Kidney (tissue), 22 donors: ENCODE measurements at places on chromosomes 5 and 9. TPM values are rescaled to one million over a fixed set of nuclear protein-coding genes. Genes with fewer than 3 reads are reported as not detected.

CDH9 gene
- 2.1 TPM for total RNA-seq

TMEM252 gene
- 111 TPM for total RNA-seq

SPATA31E1 gene
- not detected for total RNA-seq

GABRA1 gene
- total RNA-seq: not detected

PDCD1LG2 gene
- total RNA-seq: 2.4 TPM

NIPAL4 gene
- not detected for total RNA-seq

DNA sequence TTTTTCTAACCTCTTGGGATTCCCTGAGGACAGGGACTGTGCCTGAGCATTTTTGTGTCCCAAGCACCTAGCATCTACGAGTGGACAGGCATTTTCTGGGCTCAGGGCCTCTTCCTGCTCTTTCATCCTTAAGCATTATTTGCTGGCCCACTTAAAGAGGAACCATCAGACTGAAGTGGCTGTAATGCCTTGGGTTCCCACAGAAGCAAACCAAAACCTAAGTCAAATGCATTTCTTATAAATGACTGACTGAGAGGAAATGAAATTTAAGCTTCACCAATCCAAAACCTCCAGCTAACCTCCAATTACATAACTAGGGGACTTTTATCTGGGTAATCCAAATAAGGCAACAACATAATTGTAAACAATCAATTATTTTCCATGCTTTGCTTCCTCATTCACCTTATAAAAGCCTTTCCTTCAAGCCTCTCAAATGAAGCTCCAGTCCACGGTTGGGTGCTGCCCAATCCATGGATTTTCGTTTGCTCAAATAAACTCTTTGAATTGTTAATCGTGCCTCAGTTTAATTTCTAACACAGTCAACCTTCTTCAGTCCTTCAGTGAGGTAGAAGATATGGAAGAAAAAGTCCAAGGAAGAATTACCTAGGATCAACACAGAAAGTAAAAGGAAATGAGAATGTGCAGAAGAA is 25.3 kb upstream of the SLC31A2 start:
- H3K36me3 ChIP-seq: no peaks in the 10 kb centered on the region
- H3K27me3 ChIP-seq: no peaks in the 10 kb centered on the region
- no peak for DNase-seq
- H3K27ac ChIP-seq: no peak overlapping the region
- no peak overlapping the region for H3K4me3 ChIP-seq

- no peak for DNase-seq
- no peaks in the 10 kb centered on the region for H3K27me3 ChIP-seq
- no peaks in the 10 kb centered on the region for H3K36me3 ChIP-seq
- H3K27ac ChIP-seq: no peak overlapping the region
- no peaks in the 10 kb centered on the region for H3K4me1 ChIP-seq
Measured at GRCh38 chr9:22103685-22104575, 94.8 kb upstream of the CDKN2B start.

DNA sequence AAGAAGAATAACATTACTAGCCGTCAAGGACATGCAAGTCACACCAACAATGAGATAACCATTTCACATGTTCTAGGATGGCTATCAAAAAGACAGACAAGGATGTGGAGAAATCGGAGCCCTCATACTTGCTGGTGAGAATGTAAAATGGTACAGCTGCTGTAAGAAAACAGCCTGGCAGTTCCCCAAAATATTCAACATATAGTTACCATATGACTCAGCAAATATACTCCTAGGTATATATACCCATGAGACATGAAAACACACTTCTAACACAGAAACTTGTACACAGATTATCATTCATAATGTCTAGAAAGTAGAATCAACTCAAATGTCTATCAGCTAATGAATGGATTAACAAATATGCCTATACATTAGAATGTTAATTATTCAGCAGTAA is 105.4 kb upstream of the PCAT7 start:
- no peak overlapping the region for H3K4me3 ChIP-seq
- H3K36me3 ChIP-seq: peaks cover 4% of the 10 kb centered on the region
- H3K27ac ChIP-seq: no peak overlapping the region
- H3K27me3 ChIP-seq: no peaks in the 10 kb centered on the region
- no peak for DNase-seq
- no peaks in the 10 kb centered on the region for H3K4me1 ChIP-seq

GRCh38 chr5:172910828-172911627 is 48.2 kb upstream of the RPL26L1 start:
- no peak overlapping the region for H3K4me3 ChIP-seq
- no peaks in the 10 kb centered on the region for H3K4me1 ChIP-seq
- peak; percentile 61 for DNase-seq
- no peaks in the 10 kb centered on the region for H3K27me3 ChIP-seq
- H3K36me3 ChIP-seq: no peaks in the 10 kb centered on the region

GRCh38 chr9:104247899-104248460 is 153.9 kb downstream of the SMC2 start:
- no peaks in the 10 kb centered on the region for H3K4me1 ChIP-seq
- no peak overlapping the region for H3K27ac ChIP-seq
- no peak for DNase-seq
- no peaks in the 10 kb centered on the region for H3K27me3 ChIP-seq

GRCh38 chr5:104299998-104300706 is 737.6 kb upstream of the NUDT12 start:
- no peaks in the 10 kb centered on the region for H3K36me3 ChIP-seq
- no peak overlapping the region for H3K4me3 ChIP-seq
- no peaks in the 10 kb centered on the region for H3K27me3 ChIP-seq
- H3K4me1 ChIP-seq: no peaks in the 10 kb centered on the region
- no peak for DNase-seq
- H3K27ac ChIP-seq: no peak overlapping the region

- H3K4me3 ChIP-seq: no peak overlapping the region
- peak overlapping the region; percentile 32 for H3K27ac ChIP-seq
- DNase-seq: no peak
- no peaks in the 10 kb centered on the region for H3K27me3 ChIP-seq
Measured at GRCh38 chr5:149280124-149280523, 8.5 kb downstream of the AFAP1L1 start.

GRCh38 chr9:120307599-120307998 is 272.4 kb downstream of the CDK5RAP2 start:
- no peaks in the 10 kb centered on the region for H3K4me1 ChIP-seq
- no peak for DNase-seq
- no peak overlapping the region for H3K4me3 ChIP-seq
- H3K36me3 ChIP-seq: no peaks in the 10 kb centered on the region

DNA sequence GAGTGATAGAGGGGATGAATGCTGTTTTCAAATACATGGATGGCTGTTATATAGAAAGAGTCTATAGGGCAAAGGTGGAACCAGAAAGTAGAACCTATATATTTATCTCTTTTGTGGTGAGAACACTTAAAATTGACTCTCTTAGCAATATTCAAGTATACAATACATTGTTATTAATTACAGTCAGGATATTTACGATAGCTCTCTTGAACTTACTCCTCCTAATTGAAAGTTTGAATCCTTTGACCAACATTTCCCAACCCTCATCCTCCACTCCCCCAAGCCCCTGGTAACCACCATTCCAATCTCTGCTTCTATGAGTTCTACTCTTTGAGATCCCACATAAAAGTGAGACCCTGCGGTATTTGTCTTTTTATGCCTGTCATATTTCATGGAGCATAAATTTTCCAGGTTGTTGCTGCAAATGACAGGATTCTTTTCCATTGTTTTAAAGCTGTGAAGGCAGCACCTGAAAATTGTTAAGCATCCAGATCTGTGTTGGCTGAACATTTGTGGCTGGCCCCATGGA is 41.5 kb downstream of the ALDH1A1 start:
- H3K4me3 ChIP-seq: no peak overlapping the region
- H3K27me3 ChIP-seq: no peaks in the 10 kb centered on the region
- H3K27ac ChIP-seq: no peak overlapping the region
- DNase-seq: no peak
